Cerebellar nuclear complex (tissue), 1 donor: ENCODE measurements at places on chromosomes 5 and 9.

DNA sequence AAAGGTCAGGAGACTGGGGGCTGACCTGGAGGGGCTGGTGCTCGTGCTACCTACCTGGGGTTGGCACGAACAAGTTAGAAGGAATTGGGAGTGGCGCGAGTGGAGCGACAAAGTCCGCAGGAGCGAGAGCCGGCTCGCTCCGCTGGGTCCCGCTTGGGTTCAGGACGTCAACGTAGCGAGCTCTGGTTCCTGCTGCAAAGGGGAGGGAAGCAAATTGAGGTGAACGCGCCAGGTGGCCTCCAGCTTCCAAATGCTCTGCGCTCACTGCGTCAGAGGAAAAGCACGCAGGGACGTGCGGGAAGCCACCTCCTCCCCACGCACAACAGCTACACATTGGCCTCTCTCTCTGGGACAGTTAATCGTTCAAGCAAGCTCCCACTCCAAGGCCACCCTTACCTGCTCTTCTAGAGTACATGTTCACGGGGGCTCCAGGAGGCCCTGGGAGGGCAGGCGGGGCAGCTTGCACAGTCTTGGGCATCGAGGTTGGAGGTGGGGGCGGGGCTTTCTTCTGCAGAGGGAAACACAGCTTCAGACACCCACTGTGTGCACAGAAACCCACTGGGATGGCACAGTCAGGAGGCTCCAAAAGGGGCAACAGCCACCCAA lies 7.6 kb upstream of the INPP5E start:
- DNase-seq: no peak

DNA sequence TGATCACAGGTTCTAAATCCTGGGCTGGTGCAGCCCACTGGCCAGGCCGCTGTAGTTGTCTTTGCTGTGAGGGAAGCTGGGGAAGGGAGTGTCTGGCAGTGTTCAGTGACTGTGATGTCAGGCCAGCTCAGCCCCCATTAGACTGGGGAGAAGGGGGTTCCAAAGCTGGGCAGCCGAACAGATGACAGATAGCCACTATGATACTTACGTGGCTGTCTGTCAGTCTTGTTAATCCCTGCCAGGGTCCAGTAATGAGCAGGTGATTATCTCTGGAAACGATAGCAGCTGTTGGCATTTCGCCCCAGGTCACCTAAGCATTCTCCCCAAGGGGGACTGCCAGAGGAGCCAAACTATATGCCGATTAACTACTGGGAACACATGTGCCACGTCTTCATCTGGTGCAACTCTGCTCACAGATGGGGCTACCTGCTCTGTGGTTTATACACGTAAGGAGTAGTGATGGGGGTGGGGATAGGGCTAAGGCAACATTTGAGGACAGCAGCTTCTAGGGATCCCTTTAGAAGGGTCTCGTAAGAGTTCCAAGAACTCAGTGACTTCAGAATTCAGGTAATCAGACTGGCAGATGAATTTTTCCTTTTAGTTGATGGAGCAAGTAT lies 396.3 kb downstream of the KDM4C start:
- no peak for DNase-seq

DNA sequence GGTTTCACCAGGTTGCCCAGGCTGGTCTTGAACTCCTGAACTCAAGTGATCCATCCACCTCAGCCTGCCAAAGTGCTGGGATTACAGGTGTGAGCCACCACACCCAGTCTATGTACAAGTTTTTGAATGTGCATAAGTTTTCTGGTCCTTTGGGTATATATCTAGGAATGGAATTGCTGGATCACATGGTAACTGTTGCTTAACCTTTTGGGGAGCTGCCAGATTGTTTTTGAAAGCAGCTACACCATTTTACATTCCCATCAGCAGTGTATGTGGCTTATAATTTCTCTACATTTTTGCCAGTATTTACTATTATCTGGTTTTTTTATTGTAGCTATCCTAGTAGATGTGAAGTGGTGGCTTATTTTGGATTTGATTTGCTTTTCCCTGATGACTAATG lies 8.9 kb upstream of the LNPEP start:
- DNase-seq: no peak

- no peak for DNase-seq
Measured at GRCh38 chr5:131194725-131195124, 24.0 kb downstream of the LYRM7 start.

GRCh38 chr9:134125413-134126095 lies 10.3 kb upstream of the WDR5 start:
- no peak for DNase-seq

- DNase-seq: no peak
Measured at GRCh38 chr9:85020791-85021190, 351.3 kb downstream of the NTRK2 start.

DNA sequence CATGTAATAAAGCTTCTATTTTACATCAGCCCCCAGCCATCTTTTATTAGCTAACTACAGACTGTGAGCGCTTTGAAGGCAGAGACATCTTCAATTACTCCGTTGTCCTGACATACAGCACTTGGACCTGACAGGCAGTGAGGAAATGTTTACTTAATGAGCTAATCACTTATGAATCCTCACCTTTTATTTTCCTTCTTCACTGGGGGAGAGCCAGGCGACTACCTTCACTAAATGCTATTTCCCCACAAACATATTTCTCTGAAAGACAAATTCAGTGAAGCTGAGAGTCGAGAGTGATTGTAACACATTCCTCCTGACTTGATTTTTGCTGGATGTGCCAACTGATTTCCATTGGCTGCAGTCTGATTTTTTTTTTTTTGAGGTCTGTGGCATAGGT lies 192.1 kb upstream of the CLINT1 start:
- no peak for DNase-seq

- DNase-seq: no peak
Measured at GRCh38 chr9:93028448-93029006, 30.0 kb upstream of the SUSD3 start.

DNA sequence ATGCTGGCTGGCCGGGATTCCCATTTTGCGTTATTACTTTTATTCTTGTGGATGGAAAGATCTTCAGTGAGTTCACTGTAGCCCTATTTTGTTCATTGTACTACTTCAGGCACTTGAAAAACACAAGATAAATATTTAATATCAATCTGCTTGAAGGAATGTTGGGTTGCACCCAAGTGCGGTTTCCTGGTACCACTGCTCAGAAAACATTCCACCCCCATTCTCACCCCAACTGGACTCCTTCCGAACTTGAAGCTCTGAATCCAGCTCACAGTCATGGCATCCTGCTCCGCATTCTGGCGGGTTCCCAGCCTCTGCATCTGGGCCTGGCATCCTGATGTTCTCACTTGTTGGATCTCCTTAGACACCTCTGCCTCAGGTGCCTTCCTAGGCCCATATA lies 103.2 kb downstream of the CFAP90 start:
- DNase-seq: no peak

DNA sequence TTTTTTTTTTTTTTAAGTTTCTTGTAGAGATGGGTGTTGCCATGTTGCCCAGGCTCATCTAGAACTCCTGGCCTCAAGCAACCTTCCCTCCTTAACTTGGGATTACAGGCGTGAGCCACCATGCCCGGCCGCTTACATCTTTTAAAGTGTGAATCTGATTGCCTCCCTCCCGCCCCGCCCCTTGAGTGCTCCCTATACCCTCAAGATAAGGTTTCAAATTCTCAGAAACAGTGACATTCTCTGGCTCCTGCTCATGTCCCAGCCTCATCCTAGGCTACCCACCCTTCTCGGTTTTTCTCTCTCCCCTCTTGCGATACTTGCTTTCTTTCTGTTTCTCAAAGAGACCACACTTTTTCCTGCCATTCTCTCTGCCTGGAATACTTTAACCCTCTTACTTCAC lies 12.4 kb downstream of the MORN5 start:
- no peak for DNase-seq

- DNase-seq: no peak
Measured at GRCh38 chr9:130260816-130261765, 4.5 kb upstream of the HMCN2 start.

GRCh38 chr9:68763104-68763503 lies 58.1 kb downstream of the PIP5K1B start:
- no peak for DNase-seq

DNA sequence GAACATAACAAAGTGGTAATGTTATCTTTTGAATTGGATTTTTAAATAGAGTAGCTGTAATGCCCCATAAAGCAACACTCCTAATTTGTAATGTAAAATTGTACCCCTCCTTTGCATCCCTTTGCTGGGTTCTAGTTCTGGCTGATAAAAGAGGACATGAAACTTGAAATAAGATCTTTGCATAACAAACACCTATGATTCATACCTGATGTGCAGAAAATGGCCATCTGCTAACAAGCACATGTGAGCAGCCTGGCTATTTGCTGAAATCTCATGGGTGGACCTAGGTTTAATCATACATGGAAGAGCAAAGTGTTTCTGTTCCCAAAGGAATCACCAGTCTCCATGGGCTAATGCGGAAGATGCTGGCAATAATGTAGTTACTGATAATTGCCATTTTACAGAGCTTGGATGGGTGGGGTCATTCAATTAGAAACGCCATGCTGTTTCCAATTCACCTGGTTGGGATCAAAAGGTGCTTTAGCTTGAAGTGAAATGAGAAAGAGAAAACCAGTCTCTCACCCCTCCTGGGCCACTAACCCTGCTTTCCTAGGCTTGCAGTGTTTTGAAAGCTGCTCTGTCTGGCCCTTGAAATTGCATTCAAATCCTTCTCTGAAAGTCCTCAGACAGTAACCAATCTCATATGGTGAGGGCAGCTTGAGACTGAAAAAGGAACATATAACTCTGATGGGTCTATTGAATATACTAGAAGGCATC lies 585.1 kb downstream of the TLE4 start:
- DNase-seq: no peak

GRCh38 chr5:178460598-178460997 lies 129.6 kb downstream of the COL23A1 start:
- DNase-seq: no peak

DNA sequence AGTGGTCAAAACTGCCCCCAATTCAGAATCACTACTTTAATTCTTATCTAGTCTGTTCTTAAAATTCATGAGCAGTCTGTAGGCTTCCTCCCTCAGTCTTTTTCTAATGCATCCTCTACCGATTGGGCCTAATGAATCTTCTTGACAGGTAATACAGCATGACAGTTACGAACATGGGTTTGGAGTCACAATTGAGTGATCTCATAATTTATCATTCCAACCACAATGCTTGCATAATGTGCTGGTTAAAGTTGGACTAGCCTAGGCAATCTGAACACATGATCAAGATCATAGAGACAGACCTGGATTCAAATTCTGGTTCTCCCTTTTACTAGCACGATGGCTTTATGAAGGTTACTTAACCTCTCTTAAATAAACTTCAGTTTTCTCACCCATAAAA lies 33.1 kb upstream of the SETD9 start:
- DNase-seq: no peak

DNA sequence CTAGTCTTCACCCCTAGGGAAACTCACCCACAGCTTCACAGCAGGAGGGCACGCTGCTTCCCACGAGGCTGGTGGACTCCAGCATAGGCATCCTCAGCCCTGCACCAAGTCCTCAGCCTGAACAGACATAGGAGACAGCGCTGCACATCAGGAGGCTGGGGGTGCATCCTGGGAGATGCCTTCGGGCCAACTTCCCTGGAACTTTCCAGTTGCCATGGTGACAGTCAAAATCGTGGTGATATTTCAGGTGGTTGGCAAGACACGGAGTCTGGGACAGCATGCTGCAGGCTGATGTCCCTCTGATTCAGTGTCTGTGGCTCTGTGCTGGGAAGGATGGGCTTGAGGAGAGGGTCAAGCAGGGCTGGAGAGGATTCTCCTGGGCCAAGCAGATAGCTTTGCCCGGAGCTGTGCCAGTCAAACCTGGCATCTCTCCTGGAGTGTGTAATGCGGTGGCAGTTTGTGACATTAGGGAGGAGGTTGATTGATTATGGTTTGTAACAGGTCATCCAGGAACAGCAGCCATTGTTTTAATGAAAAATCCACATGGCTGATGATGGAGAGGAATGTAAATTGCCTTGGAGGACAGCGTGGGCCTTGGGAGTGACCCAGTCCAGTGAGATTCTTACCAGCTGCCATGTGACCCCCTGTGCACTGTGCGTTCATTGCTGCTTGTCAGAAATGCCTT lies 35.6 kb upstream of the SEMA4D start:
- no peak for DNase-seq

DNA sequence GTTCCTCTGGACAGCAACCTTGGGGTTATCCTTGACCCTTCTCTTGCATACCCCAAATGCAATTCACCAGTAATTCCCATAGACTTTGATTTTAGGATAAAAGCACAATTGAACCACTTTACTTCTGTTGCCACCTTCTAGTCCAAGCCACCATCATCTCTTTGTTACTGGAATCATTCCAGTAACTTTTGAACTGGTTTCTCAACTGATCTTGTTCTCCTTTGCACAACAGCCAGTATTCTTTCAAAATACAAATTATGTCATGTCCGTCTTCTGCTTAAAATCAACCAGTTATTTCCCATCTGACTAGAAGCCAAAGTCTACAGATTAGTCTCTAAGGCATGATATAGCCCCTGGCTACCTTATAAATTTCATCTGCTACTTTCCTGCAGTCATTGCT lies 21.4 kb downstream of the SLC25A46 start:
- DNase-seq: no peak

DNA sequence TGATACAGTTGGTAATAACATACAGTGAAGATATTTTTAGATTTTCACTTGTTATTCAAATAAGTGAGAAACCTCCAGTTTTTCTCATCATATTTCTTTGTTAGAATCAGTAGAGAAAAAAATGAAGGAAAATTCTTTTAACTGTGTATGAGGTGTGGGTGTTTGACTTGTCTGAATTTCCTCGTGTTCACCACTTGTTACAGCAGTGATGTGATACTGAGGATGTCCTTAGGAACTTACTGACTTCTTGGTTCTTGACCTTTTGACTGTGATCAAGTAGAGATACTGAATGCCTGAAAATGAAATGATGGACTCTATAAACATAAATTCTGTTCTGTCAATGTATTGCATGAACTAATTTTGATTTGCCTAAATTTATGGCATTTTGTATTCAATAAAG lies 10.7 kb downstream of the PBX3 start:
- no peak for DNase-seq

- no peak for DNase-seq
Measured at GRCh38 chr5:124659798-124660197, 86.6 kb downstream of the ZNF608 start.

DNA sequence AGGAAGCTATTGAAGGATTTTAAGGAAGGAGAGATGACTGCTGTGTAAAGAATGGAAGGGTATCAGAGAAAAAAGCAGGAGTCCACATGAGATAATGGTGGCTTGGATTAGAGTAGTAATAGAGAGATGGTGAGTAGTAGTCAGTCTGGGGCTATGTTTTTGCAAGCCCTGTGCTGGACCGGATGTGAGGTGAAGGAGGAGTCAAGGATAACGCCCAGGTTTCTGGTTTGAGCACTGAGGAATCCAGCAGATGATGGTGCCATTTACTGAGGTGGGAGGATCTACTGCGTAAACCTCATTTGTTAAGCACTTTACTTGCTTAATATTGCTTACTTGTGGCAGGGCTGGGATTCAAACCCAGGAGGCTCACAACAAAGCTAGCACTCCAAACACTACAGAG lies 1.1 kb downstream of the TIGD6 start:
- no peak for DNase-seq

DNA sequence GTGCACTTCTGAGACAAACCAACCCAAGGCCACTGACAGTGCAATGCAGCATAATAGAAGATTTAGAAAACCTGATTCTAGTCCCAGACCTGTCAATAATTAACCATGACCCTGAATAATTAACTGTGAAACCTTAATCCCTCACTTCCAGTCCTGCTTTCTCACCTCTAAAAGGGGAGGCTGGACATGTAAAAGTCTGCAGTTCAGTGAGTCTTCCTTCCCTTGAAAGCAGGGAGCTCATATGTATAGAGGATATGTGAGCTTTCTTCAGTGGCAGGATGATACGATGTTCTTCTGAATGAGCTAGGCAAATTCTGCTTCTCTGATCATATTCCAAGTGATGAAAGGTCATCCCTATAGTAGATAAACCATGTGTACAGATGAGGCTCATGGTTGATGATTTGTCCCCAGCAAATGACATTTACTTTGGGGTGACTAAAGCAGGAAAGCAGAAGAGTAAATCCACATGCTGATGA lies 2.9 kb downstream of the KCNV2 start:
- no peak for DNase-seq
